Cerebellum (tissue), 4 donors: ENCODE measurements at places on chromosomes 7 and 10.

- DNase-seq, result no peak
These were observed 39.8 kb upstream of the ZNF438 start for GRCh38 chr10:31071232-31072005.

DNA sequence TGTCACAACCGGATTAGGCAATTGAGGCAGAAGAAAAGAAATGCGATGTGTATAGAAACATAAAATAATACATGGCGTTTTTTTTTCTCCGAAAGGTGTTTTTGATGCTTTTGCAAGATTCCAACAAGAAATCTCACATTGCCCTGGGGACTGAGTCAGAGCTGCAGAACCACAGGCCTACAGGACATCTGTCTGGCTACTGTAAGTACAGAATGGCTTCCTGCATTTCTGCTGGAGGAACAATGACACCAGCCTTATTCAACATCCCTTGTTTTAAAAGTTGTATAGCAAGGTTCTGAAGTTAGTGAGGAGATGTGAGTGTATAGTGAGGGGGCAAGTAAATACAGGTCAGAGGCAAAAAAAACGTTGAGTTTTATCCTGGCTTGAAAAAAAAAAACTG is 256.4 kb downstream of the ABCA13 start:
- no peak for DNase-seq

DNA sequence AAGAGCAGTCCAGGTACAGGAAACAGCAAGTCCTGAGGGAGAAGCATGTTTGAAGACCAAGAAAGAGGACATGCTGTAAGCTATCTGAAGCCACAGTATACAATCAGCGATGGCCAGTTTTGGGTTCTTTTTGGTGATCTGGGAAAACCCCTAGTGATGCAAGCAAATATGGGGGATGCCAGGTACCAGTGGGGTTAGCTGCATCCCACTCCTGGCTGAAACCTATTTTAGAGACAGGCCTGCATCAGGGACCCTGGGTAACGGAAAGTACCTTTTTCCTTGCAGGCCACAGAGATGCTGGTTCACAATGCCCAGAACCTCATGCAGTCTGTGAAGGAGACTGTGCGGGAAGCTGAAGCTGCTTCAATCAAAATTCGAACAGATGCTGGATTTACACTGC is 32.9 kb downstream of the AP3M1 start:
- DNase-seq, result no peak

DNA sequence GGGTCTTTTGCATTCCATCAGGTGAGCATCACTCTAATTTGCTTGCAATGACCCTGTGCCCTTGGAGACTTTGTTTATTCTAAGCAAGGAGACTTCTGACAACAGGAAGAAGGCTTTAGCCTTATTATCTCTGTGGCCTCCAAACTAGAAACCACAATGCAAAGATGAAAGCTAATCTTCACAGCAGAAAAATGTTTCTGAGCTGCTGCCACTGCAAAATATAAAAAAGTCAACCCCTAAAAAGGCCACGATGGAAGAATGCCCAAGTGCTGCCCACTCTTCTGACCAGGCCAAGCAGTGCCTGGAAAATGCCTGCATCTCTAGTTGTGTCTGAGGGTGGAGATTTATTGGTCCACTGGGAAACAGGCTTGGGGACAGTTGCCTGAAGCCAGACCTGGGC is 299.9 kb downstream of the C7orf25 start:
- DNase-seq, result no peak

- DNase-seq, result peak; percentile 49
These were observed 15.7 kb downstream of the SLC13A4 start for GRCh38 chr7:135712182-135712782.

- no peak for DNase-seq
These were observed 152.8 kb downstream of the MACC1 start for GRCh38 chr7:20064181-20064970.

DNA sequence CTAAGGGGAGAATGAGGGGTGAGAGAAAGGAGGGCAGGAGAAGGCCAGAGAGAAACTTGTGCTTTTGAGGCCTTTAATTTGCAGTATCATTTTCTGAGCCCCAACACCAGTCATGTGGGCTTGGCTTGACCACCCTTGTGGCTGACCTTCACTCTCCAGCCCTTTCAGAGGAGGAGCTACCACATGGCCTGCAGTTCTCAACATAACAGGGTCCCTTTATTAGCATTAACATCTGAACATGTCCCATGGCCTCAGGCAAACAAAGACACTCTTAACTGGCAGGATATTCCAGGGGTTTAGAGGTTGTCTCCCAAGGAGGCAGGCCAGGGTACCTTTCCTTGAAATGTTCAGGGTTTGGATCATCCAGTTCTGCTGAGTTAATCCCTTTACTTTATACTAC is 6.7 kb downstream of the ZNF713 start:
- no peak for DNase-seq

DNA sequence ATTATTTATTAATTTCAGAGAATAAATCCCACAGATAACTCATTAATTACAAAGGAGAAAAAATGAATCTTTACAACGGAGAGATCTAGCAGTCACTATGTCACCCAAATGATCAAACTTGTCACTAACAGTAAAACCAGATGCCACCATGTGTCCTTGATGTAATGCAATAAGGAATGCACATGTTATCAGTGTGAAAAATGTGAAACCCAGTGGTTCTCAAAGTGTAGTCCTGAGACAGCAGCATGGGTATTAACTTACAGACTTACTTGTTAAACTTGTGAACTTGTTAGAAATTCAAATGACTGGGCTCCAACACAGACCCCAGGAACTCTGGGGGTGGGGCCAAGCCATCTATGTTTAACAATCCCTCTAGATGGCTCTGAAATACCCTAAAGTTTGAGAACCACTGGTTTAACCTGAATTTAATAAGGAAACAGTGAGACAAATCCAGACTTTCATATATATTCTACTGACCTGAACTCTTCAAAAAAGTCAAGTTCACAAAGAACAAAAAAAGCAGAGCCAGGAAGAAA is 77.4 kb downstream of the RNLS start:
- DNase-seq, result no peak

GRCh38 chr7:47666164-47666862 is 84.4 kb upstream of the TNS3 start:
- DNase-seq, result peak; percentile 77

GRCh38 chr10:7609556-7609955 is 57.2 kb downstream of the ITIH5 start:
- DNase-seq, result no peak

DNA sequence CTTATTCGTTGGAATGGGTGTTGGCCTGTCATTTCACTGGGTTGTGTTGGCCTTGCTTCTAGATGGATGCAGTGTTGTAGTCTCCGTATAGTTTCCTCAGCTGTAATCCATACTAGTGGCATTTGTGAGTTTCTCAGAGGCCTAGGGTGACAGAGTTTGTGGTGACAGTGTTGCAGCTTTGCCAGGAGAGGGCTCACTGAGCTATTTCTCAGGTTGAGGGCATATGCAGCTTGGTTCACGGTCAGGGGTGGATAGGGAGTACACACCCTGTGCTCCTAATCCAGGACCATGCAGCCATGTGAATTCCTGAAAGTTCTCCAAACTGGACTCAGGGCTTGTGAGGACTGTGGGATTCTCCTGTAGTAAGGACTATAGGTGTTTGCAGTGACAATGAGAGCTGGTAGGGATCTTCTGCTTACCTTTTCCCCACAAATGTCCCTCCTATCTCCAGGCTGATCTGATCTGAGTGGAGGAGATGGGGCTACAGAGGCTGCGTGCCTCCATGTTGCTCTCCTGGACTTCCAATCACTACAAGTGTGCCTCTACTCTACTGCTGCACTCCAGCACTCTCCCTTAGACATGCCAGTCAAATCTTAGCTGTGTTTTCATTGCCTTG is 229.0 kb downstream of the STK31 start:
- DNase-seq, result no peak
